ENCODE measurements at places on chromosomes 7 and 10.

DNA sequence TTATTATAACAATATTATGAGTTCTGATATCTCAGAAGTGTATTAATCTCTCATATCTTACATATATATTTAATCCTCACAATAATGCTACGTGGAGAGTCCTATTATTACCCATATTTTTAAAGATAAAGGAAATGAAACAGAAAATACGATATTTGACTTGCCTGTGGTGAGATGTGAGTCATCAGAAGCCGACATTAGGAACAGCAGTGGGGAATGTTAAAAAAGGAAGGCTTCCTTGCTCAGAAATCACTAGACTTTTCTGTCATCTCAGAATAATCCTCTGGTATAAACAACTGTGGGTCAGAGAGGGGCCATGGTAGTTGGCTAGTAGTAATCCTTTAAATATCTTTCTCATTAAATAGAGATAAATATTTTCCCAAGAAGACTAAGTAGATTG lies 402.3 kb upstream of the PCDH15 start:
- no peak for DNase-seq

GRCh38 chr7:137611606-137612005 lies 235.2 kb downstream of the DGKI start:
- DNase-seq: no peak

DNA sequence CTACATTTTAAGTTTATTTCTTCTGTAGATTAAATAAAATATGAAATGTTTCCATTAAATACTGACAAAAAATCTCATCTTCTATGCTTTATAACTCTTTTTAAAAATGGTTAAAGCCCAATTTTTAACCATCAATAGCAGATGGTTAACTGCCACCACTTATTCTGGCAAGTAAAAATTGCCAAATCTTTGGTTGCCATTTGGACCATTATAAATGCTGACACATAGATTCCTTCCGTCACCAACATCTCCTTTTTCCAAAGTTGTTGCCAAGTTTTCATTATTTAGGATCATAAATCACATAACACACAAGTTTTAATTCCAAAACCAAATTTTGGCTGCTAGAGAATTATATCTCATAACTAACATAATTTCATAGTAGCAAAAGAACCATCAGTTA lies 1614.3 kb downstream of the REEP3 start:
- no peak for DNase-seq

- no peak for DNase-seq
These were observed 2.4 kb downstream of the RBM20 start for GRCh38 chr10:110646417-110647135.

DNA sequence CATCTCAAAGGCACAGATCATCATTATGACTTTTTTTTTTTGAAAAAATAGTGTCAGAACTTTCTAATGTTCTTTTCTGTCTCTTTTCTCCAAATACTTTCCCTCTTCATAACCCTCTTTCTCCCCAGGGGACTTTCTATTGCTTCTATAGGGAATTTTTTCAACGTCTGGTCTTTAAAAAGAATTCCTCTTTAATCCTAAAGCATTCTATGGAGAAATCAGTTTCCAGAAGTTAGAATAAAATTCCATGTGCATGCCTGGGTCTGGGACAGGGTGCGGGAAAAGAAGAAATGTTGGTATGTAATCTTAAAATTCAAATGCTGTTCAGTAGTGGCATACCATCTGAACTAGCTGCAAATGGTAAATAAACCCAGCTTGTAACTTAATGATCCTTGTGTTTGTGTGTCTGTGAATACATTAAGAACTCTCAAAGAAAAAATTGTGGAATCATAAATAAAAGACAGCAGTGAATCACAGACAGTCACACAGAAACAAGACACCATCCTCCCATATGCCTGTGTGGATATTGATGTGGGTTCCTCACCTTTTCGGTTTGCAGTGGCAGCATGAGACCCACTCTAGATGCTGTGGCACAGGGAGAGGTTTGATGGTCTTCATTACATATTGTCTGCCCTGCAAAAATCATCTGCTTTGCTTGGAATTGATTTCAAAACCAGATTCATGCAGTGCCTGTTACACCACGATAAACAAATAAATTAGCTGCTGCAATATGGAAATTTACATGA lies 374.7 kb upstream of the NRP1 start:
- no peak for DNase-seq

DNA sequence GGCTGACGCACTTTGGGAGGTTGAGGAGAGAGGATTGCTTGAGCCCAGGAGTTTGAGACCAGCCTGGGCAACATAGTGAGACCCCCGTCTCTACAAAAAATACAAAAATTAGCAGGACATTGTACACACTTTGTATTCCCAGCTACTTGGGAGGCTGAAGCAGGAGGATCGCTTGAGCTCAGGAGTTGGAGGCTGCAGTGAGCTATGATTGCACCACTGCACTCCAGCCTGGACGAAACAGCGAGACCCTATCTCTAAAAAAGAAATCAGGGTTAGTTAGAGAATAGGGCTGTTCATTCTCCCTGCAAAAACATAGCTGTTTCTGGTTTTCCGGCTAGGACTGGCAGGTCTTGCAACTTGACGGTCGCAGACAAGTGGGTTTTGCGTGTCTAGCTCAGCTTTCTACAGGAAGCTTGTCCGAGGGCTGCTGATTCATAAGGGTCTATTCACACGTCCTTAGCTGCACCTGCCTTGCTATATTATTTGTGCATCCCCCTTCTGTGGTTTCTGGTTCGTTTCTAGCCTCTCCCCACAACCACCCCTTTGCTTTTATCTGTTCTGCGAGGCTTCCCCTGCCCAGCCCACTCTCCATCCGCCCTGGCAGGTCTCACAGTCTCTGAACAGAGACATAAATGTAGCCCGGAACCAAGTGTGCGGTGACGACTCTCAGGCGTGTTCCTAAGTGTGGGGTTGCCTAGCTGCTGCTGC lies 10.7 kb downstream of the AMZ1 start:
- DNase-seq: no peak

DNA sequence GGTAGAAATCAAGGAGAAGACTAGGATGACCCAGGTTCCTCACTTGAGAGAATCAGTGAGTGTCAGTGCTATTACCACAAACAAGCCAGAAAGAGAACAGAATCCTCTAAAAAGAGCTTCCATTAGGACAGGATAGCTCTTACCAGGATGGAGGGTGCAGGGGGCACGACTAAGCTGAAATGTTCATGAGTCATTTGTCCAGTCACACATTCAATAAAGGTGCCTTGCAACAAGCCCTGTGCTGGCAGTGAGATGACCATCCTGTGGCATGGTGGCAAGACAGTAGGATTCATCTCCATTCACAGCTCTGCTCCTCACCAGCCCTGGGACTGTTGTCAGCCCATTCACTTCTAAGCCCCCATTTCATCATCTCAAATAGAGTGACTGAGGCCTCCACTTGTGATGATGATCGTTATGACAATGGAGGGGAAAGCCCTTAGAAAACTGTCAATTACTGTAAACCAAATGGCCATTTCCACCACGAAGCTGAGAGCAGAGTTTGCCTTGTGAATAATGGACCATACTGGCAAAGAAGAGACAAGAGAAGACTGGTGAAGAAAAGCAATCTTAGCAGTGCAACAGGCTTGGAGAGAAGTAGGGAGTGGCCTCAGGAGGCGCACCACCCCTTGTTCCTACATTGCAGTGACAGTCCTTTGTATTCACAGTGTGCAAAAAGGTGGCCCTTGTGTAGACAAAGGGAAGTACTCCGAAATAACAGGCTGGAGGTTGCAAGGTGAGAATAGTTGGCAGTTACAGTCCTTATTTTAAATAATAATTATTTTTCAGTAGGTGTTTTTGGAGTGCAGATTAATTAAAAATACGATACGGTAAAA lies 9.0 kb upstream of the WIPF3 start:
- no peak for DNase-seq

DNA sequence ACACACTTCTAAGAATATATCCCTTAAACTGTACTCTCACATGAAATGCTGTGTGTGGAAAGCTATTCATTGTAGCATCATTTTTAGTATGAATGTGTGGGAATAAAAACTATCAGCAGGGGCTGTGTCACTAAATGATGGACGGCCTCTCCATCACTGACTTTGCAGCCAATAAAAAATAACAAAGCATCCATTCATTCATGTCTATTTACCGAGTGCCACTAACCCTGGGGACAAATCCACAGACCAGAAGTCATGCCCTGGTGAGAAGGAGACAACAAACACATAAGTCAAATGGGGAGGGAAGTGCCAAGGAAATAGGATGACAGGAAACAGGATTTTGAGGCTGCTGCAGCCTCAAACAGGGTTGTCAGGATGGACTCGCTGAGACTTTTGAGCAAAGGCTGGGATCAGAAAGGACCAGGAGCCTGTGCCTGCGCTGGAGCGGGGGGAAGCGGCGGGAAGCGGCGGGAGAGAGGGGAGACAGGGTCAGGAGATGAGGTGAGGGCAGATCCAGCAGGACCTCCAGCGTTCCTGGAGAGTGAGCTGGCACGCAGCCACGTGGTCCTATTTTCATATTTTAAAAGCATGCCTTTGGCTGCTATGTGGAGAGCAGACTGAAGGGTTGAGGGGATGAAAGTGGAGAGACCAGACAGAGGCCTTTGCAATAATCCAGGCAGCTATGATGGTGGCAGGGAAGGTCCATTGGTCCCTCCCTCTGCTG lies 2.2 kb upstream of the NOM1 start:
- DNase-seq: no peak

- DNase-seq: no peak
These were observed 54.5 kb downstream of the RAB18 start for GRCh38 chr10:27558612-27559020.

DNA sequence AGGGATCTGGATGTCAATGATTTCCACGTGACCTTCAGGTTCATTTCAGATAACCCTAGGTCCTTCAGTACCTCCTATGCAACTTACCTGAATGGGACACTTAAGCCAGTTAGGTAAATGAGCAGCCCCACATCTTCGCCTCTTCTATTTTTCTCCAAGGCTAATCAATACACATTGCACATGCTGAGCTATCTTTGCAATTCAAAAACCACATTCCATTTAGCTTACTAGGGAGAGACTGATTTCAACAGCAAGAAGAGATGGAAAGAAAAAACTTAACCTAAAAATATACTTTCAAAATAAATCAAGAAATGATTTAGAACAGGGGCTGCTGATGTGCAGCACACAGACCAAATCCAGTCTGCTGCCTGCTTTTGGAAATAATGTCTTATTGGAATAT lies 81.8 kb upstream of the CDCA7L start:
- DNase-seq: no peak

- no peak for DNase-seq
These were observed 158.0 kb downstream of the HGF start for GRCh38 chr7:81611805-81612204.

GRCh38 chr7:157412021-157412443 lies 75.2 kb downstream of the DNAJB6 start:
- DNase-seq: no peak

DNA sequence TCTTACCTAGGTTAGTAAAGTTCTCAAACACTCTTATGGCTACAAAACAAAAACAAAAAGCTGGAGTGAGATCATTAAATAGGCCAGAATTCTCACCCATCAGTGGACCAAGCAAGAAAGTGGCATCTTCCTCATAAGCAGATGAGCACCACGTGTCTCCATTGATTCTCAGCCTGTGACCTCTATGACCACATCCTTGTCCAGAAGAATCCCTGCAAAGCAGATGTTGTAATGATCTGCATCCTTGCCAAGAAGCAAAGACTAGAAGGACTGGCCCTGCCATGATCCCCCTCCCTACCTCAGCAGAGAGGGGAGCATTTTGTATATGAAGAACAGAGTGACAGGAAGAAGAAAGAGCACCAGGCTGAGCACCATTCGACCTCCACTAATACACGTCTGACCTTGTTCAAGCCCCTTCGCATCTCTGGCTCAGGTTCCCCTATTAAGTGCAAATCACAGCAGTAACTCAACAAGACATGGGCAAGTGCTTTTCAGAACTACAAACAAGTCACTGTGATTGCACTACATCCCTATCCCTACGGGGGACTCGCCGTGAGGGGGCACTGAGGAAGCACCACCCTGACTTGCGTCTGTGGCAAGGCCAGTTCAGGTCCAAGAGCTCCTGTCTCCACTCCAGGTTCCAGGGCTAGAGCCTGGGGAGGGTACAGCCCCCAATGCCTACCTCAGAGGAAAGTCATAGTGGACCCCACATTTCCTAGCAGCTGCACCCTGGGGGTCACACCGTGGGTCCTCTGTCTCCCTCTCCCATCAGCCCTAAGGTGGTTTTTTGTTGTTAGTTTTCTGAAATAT lies 22.2 kb upstream of the RASSF4 start:
- DNase-seq: no peak

DNA sequence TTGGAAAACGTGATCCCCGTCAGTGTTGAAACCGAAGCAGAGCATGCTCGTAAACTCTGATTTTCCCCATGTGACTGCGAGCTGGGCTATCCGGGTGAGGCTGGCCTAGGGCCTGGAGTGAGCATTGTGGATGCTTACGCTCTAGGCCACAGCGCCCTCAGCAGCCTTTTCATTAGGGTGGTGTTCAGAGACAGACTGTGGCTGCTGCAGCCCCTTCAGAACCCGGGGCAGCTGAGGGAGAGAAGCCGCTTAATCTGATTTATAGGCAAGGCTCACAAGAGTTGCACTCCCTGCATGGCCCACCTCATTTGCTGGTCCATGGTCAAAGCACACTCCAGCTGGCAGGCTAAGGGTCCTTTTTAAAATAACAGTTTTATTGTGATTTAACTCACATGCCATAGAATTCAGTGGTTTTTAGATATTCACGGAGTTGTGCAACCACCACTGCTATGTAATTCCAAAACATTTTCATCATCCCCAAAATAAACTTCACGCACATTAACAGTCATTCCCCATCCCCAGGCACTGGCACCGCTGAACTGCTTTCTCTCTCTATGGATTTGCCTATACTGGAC lies 72.5 kb downstream of the SYPL1 start:
- no peak for DNase-seq

DNA sequence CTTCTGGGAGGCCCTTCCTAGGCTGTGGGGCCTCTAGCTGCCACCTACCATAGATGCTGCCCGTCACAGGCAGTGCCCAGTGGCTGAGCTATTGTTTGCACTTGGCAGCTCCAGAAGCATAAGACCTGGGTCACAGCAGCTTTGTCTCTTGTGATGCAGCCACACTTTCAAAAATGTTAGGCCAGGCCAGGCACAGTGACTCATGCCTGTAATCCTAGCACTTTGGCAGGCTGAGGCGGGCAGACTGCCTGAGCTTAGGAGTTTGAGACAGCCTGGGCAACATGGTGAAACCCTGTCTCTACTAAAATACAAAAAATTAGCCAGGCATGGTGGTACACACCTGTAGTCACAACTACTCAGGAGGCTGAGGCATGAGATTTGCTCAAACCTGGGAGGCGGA lies 9.5 kb upstream of the KAZALD1 start:
- no peak for DNase-seq

DNA sequence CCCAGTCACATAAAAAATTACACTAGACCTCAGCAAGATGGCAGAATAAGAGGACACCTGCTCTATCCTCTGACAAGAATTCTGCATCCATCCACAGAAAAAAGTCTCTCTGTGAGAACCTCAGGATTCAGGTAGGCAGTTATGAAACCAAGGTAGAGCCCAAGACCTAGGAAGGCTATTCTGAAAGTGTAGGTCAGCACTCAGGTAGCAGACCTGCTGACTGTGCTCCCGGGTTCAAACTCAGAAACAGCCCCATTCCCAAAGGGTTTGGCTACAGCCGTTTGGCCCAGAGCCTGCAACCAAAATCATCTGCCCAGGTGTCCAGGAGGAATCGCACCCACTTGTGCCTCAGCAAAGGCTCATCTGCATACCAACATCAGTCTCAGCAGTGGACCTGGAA lies 37.7 kb downstream of the COA1 start:
- no peak for DNase-seq

Data from stimulated activated CD4-positive, alpha-beta T cell treated with anti-CD3 and anti-CD28 coated beads, Interleukin-12 subunit alpha, Interleukin-12 subunit beta, amount 100 ng/mL, for 24 hours (primary cell).